ENCODE measurements at places on chromosomes 1 and 21.
A peak's percentile ranks its signal among the peaks of the same experiment; 100 is the strongest.

- DNase-seq: no peak
Measured at GRCh38 chr1:77975907-77976306, 3.0 kb downstream of the FUBP1 start.

GRCh38 chr1:223514644-223515043 lies 121.4 kb downstream of the CCDC185 start:
- DNase-seq: no peak

DNA sequence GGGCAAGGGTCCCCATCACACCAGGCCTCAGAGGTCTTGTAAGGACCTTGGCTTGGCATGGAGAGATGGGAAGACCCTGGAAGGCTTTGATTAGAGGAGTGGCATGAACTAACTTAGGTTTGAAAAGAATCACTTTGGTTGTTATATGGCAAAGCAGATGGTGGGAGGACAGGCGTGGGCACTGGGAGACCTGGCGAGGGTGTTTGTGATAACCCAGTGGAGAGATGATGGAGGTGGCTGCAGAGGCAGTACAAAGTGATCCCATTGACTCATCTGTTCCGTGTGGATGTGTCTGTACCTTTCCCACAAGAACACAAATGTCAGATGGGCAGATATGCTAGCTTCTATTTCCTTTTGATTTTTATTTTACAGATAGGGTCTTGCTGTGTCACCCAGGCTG lies 168.3 kb downstream of the SLC35F3 start:
- DNase-seq: no peak

- no peak for DNase-seq
Measured at GRCh38 chr1:43510621-43511020, 20.1 kb upstream of the PTPRF start.

DNA sequence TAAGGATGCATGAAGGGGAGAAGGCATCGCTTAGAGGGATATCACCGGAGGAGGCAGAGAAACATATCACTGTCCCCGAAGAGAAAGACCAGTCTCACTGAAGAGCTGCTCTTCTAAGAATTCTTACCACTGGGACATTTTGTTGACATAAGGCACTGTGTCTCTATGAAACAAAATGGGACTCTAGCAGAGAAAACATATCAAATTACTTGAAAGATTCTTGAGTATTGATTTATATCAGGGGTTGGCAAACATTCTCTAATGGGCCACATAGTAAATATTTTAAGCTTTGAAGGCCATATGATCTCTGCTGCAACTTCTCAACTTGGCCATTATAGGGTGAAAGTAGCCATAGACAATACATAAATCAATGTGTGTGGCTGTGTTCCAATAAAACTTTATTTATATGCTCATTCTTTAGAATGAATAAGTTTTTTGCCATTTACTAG lies 41.0 kb upstream of the GREM2 start:
- DNase-seq: no peak

DNA sequence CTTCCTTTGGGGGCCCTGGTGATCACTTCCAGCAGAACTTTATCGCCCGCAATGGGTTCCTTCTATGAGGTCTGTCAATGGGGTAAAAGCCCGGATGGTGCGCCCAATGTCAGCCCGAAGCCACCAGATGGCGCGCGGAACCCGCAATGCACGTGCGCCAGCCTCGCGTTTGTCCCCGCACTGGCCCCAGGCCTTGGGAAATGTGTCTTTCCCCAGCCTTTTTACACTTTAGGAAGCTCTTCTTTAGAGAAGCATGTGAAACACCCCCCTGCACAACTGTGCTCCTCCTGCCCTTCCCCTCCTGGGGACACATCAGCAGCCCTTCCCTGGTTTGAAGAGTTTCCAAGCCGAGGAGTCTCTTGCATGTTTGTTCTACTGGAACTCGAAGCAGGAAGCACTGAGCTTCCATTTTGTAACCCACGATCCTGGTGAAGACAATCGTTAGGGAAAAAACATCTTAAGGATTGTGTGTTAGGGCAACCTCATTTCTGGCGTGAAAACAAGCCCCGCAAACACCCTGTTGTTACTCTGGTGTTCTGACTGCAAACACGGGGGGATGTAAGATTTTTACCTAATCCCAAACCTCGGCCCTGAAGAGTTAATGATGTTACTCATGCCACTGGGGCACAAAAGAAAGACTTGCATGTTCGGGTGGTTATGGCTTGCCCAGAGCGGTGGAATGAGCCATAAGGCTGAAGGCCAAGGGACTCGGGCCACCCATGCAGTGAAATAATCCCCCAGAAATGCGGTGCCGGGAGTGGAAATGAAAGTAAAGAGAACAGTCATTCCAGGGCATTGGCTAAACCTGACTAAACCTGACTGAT lies 20.4 kb upstream of the TARBP1 start:
- DNase-seq: peak; percentile 72

DNA sequence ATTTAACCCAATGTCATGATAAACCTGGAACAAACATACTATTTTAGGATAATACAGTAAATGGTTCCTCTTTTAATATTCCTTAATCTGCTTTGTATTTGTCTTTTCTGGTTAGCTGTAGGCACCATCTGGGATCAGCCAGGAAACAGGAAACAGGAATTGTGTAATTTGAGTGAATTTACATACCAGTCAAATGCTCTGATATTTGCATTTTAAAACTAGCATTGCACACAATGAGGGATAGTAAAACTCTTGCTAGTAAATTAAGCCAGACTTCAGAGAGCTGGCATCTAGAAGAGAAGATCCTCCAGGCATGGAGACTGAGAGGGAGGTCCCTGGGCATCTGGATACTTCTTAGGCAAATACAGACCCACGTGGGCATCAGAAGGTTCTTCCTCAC lies 103.5 kb downstream of the HMCN1 start:
- DNase-seq: no peak

Data from stimulated activated CD8-positive, alpha-beta memory T cell treated with anti-CD3 and anti-CD28 coated beads, Interleukin-15, amount 100 ng/mL, for 48 hours (primary cell).